Left lobe of liver (tissue), 2 donors: ENCODE measurements at places on chromosomes 6 and 20. TPM values are rescaled to one million over a fixed set of nuclear protein-coding genes. Genes with fewer than 3 reads are reported as not detected.

The PDCD2 gene
- 22.2 TPM for total RNA-seq

DNA sequence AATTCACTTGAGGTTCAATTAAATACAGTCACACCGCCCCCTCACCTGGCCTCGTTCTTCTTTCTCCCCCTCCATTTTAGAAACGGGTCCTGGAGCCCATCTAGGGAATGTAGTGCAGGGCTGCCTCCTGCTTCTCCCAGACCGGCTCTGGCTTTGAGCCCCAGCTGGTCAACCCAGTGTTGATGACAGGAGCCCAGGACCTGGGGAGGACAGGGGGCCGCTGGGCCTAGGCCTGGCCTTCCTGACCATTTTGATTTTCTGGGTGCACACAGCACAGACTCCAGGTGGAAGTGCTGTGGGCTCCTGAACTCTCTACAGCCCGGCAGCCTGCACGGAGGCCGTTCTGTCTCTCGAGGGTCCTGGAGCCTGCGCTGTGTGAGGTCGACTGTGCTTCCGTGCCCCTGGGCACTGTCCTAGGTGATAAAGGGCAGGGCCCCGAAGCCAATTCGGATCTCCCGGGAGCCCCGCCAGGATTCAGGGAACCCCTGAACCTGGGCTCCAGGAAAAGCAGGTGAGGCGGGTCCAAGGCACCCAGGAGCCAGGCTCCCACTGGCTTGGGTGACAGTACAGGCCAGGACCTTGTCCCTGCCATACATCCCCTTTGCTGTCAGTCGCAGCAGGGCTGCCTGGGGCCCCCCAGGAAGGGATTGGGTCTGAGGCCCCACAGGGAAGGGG lies 23.3 kb downstream of the NPEPL1 start:
- DNase-seq: peak; percentile 35

DNA sequence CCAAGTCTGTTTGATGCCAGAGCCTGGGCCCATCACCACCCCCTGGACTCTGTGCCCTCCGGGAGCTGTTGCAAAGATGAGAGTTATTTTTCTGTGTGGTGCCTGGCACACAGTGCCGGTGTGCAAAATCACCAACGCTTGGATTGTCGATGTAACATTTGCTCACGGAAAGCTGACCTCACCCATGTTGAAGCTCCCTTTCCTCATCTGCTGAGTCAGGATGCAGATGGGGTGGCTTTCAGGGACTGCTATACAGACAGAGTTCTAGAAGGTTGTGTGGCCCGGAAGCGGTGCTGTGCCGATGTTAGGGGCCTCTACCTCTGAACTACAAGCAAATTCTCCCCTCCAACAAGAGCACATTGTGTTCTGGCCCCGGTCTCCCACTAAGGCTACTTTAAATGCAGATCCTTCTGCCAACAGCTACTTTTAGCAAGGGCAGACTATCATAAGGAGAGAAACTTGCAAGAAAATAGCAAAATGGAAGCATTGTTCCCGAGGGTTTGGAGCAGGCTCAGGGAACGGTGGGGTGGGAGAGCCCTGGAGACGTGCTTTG lies 34.0 kb downstream of the EYA2 start:
- DNase-seq: peak; percentile 57

- no peak for DNase-seq
Measured at GRCh38 chr6:99471638-99472037, 43.6 kb downstream of the USP45 start.

GRCh38 chr20:11143481-11143880 lies 469.7 kb upstream of the JAG1 start:
- DNase-seq: no peak

DNA sequence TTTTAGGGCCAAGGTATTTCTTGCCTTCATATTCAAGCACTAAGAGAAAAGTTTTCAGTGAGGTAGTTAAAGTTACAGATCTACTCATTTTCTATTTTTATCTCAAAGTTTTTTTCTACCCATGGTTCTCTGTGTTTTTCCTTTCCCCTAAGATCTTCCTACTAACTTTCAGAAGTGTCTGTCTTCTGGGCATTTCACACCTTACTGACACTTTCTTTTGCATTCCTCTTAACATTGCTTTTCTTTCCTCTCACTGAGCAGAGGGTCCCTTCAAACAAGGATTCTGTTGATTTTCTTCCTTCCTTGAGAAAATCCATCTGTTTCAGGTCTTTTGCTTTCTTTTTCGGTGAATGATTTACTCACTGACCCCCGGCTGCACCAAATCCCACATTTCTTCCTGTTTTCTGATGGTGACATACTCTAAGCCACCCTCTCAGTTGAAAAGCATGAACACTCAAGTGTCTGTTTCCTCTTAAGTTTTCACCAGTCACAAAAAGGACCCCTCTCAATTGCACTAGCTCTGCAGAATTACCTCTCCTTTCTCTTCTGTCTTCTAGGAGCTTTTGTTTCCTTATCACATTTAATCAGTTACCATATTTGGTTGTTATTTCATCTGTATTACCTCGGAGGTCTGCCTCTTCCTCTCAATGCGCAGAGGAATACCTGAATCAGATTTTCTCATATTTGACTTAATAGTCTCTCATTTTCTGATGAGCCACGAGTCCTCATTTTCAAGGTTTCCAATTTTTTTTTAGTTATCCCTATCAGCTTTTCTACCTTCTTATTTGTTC lies 73.5 kb upstream of the RNF217 start:
- DNase-seq: no peak

DNA sequence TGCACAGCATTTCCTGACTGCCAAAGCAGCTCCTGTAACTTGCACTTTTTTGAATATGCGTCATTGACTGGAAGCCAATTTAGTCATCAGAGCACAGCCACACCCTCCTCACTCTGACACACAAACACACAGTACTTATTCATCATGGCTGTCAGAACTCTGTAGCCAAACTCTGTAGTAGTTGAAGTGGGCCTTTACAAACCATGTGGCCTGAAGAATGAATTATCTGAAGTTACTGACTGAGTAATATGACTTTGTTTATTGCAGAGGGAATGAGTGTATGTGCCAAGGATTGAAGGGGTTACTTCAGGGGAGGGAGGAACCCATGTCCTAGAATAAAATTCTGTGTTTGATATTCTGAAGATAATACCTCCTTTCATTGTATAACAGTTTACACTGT lies 102.7 kb downstream of the FIG4 start:
- DNase-seq: no peak

DNA sequence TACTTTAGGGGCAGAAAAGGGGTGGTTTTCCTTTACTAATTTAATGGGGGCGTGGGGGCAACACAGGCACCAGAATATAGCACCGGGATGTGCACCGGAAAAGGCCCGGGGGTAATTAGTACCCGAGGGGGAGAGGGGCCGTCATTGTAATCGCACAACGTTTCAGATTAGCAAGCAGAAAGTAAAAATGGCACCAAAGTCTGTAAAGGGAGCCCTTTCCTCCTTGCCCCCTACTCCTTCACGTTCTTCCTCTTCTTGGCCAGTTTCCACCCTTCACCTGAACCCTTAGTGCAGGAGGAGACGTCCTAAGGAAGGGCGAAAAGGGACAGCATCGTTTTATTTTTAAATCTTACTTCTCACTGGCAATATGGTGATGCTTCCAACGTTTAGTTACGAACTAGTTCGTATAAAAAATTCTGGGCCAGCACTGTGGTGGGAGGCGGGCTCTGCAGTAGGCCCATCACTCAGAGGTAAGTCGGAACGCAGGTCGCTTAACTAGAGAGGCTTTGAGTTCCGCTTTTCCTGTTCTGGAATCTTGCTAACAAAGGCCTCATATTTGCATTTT lies 742 bp upstream of the CEP85L start:
- no peak for DNase-seq

GRCh38 chr20:63021356-63022321 lies 14.9 kb upstream of the BHLHE23 start:
- DNase-seq: no peak

GRCh38 chr20:42391807-42392206 lies 773.6 kb upstream of the CHD6 start:
- DNase-seq: no peak
